Mesenteric fat pad (tissue), 1 donor: ENCODE measurements at places on chromosomes 2 and 18. TPM values are rescaled to one million over a fixed set of nuclear protein-coding genes. Genes with fewer than 3 reads are reported as not detected.

DNA sequence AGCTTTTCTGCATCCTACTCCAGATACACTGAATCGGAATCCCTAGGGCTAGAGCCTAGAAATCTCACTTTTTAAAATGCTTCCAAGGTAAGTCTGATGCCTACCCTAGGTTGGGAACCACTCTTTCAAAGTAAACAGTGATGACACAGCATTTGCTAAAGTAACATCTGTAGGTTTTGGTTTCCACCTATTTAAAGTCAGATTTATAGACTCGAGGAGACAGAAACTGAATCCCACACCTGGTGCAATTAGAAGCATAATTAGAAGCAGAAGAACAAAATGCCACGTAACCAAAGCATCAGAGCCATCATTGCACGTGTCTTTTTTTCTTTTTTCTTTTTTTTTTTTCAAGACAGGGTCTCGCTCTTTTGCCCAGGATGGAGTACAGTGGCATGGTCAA lies 40.9 kb downstream of the PDK1 start:
- DNase-seq: no peak

GRCh38 chr2:201916565-201916964 lies 110.2 kb downstream of the CDK15 start:
- no peak for DNase-seq

DNA sequence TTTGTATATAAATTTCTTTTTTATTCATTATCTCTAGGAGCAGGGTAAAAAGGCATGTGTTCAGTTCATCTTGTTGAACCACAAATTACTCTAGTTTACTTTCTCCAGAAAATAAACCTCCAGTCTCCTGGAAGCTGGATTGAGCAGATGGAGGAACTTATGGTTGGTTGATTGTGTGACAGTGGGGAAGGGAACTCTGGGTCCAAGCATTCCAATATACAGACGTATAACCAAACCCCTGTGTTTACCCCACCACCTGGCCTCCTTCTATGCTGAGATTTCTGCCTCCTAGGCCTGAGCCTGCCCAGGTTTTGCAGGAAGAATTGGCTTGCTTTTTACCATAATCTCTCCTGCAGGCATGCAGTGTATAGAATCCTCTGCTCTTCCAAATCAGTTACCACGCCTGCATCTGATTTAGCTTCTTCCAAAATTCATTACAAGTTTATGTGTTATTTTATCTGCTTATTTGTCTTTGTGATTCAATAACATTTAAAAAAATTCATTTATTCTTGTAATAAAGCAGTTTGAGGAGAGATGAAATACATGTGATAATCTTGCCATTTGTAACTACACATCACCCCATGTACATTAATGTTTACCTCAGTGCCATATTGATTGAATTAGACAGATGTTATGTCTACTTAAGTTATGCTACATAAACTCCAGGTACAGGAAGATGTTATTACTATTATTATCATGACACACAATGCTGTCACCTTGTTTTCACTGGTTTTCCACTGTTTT lies 2.5 kb upstream of the RAB27B start:
- DNase-seq: no peak

- DNase-seq: peak; percentile 6
Observed at GRCh38 chr18:62682371-62682770, 33.0 kb upstream of the PHLPP1 start.

- no peak for DNase-seq
Observed at GRCh38 chr2:43605079-43605655, 9.3 kb upstream of the THADA start.

DNA sequence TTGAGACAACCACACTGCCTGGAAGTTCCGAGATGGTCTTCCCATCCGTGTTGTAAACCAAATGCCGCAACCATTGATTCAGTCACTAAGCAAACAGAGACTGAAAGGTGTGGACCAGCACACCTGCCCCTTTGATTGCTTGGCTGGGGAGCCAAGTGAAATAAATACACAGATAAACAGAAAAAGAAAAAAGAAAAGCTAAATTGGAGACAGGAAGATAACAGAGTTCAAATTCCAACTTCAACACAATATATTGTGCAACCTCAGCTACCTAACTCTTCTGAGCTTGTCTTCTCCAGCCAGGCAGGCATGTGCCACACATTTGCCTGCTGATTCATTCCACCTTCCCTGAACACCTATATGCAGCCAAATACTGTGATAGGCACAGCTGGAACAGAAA lies 110.9 kb downstream of the PID1 start:
- no peak for DNase-seq

- no peak for DNase-seq
Observed at GRCh38 chr2:1502891-1503304, 89.6 kb downstream of the TPO start.

DNA sequence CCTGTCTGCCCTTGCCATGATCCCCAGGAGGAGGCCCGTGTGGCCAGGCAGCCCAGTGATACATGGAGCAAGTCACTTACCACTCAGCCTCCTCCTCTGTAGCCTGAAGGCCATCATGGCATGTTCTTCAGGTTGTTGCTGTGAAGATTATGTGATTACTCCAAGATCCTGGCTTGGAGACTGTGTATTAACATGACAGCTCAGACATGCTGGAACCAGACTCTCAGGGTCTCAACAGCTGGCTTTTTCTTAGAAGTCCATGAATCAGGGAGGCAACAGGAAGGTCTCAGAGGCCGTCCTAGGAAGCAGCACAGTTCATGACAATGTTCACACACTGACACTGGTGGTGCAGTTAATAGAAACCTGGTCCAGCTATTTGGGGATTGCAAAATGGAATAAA lies 158.6 kb upstream of the TWIST2 start:
- DNase-seq: no peak

DNA sequence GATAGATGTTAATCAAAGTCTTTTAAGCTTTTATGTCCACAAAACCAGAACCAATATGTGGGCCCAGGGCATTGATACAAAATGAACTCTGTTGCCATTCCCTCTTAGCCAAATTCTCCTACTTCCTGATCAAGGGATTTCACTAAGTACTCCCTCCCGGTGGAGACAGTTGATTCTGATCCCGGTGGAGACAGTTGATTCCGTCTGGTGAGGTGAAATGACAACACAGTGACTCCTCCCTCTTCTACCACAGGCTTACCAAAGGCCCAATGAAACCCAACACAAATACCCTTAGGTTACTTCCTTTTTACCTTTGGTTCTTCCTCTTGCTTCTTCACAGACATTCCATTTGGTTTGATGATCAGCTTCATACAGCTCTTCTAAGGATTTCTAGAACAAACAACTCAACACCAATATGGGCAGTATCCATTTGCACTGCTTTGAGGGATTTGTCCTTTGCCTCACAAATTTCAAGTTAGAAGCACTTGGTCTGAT lies 153.8 kb downstream of the IKZF2 start:
- no peak for DNase-seq

DNA sequence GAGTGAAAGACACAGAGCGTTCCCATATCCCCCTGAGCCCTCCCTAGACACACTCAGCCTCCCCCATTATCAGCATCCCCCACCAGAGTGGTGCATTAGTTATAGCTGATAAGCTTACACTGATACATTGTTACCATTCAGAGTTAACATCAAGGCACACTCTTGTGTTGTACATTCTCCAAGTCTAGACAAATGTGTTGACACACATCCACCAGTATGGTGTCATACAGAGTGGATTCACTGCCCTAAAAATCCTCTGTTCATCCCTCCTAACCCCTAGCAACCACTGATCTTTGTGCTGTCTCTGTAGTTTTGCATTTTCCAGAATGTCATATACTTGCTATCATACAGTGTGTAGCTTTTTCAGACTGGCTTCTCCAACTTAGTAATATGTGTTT lies 78.0 kb upstream of the RPL31 start:
- DNase-seq: no peak

- DNase-seq: no peak
Observed at GRCh38 chr2:18047896-18048657, 169.6 kb downstream of the KCNS3 start.

DNA sequence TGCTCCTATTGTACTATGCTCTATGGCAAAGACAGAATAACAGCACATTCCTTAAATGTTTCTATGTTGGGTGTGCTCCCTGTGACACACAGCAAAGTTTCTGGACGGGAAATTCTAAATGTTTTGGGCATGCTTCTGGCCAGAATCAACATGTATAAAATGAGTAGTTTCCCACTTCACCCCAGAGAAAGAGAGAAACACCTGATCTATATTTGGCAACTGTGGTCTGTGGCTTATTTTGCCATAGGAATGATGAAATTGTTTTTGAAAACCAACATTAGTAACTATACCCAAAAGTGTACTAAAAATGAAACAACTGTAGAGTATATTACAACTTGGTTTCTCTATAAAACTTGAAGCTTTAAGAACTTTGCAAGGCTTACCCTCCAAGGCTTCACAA lies 89.1 kb downstream of the RAD51AP2 start:
- no peak for DNase-seq

GRCh38 chr2:205539603-205540002 lies 142.7 kb upstream of the NRP2 start:
- DNase-seq: no peak

- DNase-seq: no peak
Observed at GRCh38 chr2:219178377-219179175, 501 bp downstream of the RETREG2 start.

DNA sequence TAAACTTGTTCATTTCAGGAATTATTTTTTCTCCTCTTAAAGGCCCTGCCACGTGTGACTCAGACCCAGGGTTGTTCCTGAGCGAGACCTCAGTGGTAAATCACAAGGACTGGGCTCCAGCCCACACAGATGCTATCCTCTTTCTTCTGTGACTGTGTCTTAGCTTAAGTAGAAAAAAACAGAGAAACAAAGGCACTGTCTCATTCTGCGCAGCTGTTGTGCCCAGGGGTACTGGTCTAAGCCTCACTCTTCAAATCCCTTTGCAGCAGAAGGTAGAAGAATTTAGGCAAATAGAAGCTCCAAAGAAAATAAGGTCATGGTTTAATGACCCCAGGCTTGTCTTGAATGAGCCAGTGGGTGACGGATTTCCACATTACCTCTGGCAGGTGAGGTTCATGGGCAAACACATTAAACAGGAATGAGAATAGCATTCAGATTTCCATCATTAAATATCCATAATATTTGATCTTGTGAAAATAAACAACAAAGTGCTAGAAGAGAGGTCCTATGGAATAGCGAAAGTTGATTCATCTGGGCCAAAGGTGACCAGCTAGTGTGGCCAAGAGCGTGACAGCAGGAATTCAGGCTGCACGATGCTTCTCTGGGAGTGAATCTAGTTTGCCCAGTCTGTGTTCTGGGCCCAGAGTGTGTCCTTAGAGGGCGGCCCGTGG lies 63.3 kb downstream of the LIPG start:
- DNase-seq: no peak

- DNase-seq: no peak
Observed at GRCh38 chr2:241802421-241803318, 6.3 kb upstream of the NEU4 start.

DNA sequence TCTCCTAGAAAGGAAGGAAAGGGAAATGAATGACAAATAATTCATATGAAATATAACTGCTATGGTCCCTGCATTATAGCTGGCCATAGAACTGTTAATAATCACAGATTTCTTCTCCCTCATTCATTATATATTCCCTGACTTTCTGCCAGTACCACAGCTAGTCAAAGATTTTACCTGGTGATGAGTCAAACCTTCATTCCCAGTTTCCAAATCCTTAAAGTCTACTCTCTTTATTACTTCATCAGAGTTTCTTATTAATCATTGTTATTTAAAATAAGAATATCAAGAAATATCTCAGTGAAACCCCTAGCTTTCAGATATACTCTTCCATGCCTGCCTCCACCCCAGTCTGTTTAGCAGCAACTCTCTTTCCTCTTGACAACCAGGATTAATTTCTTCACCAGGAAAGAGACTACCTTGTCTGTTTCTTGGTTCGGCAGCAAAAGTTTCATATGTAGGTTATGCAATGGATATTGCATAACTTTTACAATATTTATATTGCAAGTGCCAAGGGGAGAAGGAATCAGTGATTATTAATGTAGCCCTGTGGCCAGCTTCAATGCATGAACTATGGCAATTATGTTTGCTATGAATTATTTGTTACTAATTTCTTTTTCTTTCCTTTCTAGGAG lies 533.8 kb downstream of the FBXO15 start:
- no peak for DNase-seq

DNA sequence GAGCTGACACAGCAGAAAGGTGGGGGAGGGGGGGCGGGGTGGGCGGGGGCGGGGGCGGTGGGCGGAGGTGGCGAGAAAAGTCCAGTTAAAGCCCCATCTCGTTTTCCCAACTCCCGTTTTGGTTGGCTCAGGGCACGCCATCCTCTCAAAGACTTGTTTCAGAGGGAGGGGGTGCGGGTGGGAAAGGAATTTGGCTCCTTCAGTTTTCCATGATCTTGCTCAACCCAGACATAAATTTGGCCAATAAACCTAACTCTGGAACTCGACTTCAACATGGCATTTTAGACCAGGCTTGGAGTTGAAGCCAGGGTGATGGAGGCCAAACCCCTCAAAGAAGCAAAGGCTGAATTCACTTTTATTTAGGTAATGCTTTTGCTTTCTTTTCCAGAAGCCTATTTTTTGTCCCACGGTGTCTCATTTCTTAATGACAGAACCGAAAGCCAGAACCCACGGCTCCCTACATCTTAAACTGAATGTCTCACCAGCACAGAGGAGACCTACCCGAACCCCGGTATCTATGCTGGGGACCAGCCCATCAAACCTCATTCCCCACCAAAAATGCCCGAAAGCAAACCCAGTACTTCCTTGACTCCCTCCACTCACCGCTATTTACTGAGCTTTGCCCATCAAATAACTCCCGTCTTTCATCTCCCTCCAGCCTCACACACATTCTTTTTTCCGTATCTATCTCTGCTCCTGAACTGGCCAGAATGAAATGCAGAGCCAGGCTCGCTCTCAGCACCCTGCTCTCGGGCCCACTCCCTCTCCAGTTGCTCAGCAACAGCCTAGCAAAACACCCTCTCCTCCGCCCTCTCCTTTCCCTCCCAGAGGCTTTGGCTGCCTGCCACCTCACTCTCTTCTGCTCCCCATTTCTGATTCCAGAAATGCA lies 4.3 kb downstream of the IGFBP5 start:
- no peak for DNase-seq

DNA sequence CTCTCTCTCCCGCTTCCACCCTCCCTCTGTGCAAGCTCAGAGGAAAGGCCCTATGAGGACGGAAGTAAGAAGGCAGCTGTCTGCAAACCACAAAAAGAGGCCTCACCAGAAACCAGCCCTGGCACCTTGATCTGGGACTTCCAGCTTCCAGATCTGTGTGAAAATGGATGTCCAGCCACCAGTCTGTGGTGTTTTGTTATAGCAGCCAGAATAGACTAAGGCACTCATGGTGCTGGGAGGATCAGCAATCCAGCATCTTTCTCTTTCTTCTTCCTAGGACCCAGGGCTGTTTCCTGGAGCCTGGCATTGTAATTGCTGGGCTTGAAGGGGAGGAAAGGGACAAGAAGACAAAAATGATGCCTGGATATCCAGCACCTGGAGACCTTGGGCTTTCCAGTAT lies 122.5 kb downstream of the SOCS6 start:
- DNase-seq: no peak

Gene SCYGR4
- total RNA-seq: not detected

Gene RAPGEF4
- total RNA-seq: 10.4 TPM

Gene AFG3L2
- total RNA-seq: 44.8 TPM

Gene KLF11
- total RNA-seq: 66.7 TPM

Gene ONECUT2
- 0.32 TPM for total RNA-seq

Gene ERFE
- 1.5 TPM for total RNA-seq

Gene VWC2L
- not detected for total RNA-seq

Gene IL36B
- total RNA-seq: not detected

Gene ABCG5
- total RNA-seq: not detected
